Fibroblast of villous mesenchyme (primary cell): ENCODE measurements at places on chromosomes 6 and 20. TPM values are rescaled to one million over a fixed set of nuclear protein-coding genes. Genes with fewer than 3 reads are reported as not detected.

Gene RIPOR3
- total RNA-seq, result 28.1 and 29.3 TPM in 2 replicates

Gene LRRC73
- total RNA-seq, result under 0.01 TPM in 2 replicates

Gene PRRC2A
- 75.4 and 84.2 TPM in 2 replicates for total RNA-seq

GRCh38 chr20:32968478-32969241, 35.6 kb downstream of the SUN5 start:
- DNase-seq, result no peak

DNA sequence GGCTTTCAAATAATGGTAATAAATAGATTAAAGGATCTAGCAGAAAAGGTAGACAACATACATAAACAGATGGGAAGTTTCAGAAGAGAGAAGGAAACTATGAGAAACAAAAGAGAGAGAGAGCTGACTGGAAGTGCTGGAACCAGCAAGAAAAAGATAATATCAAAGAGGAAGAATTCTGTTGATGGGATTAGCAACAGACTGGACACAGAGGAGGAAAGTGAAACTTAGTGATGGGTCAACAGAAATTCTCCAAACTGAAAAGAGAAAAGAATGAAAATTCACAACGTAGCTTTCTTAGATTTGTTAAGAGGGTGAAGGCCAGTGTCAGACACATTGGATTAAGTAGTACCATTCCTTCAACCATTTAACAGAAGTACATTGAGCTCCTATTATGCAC, 48.3 kb upstream of the SIRPA start:
- DNase-seq, result no peak

- no peak for DNase-seq
Measured at GRCh38 chr6:157994125-157994795, 12.6 kb downstream of the SYNJ2 start.

DNA sequence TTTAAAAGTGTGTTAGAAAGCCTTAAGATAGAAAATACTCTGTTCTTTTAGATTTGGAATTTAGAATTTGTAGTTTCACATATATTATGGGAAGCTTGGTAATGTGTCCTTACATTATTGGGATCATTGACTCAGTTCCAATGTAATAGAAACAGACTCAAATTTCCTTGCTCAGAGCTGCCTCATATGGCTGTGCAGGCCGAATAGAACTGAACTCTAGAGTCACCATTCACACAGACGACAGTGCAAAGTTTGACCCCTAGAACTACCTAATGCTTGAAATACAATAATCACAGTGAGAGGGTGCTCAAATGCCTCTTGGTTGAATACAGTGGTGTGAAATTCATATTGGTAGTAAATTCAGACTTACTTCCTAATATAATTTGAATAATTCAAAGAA, 482.7 kb upstream of the CITED2 start:
- DNase-seq, result no peak

GRCh38 chr20:38833857-38834164, 28.3 kb downstream of the PPP1R16B start:
- no peak for DNase-seq

Gene ADTRP
- 1.3 TPM in 2 replicates for total RNA-seq
